ENCODE measurements at places on chromosomes 4 and X.
A peak's percentile ranks its signal among the peaks of the same experiment; 100 is the strongest.

GRCh38 chr4:132059227-132059626 lies 1089.9 kb upstream of the PCDH10 start:
- no peak for DNase-seq

DNA sequence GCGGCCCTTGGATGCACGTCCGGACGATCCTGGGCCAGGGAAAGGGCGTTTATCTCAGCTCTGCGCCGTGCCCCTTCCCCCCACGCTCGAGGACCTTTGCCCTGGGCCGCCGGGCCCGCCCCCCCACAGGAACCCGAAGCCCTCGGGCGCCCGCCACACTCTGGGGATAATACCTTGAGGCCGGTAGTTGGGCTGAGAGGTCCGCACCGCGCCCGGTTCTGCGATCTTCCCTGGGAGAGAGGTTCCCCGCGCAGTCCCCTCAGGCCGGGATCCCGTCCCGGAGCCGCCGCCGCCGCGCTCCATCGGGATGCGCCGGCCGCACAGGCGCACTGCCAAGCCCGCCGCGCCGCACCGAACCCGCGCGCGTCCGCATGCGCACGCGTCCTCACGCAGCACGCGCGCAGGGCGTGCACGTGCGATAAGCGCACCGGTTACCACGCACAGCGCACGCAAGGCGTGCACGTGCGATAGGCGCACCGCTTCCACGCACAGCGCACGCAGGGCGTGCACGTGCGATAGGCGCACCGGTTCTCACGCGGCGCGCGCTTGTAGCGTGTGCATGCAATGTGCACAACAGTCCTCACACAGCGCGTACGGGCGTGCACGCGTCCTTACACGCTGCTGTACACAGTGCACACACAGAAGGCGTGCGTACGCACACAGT lies at the start of gene MAP7D2:
TSS of gene MAP7D2 (minus strand) at position 331 of the 664 bp plus-strand sequence. CDS start at position 303, 28 bp downstream.
- DNase-seq: peak; percentile 7

DNA sequence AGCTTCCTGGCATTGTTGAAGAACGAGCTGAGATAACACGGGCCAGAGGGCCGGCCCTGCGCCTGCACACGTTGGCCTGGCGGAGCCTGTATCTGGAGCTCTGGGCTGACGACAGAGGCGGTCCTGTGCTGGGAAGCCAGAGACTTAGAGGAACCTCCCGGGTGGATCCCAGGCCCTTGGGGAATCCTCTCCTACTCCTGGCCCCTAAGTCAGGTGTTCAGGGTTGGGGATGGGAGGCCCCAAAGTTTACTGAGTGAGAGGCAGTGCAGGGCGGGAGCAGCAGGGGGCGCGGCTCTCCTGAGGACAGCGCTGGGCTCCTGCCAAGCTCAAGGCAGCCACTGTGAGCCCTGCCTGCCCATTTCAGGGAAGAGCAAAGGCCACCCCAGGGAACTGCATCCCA lies 2.5 kb upstream of the HTRA3 start:
- DNase-seq: peak; percentile 86

- DNase-seq: no peak
These were observed 7.1 kb upstream of the CENPU start for GRCh38 chr4:184740980-184741391.

DNA sequence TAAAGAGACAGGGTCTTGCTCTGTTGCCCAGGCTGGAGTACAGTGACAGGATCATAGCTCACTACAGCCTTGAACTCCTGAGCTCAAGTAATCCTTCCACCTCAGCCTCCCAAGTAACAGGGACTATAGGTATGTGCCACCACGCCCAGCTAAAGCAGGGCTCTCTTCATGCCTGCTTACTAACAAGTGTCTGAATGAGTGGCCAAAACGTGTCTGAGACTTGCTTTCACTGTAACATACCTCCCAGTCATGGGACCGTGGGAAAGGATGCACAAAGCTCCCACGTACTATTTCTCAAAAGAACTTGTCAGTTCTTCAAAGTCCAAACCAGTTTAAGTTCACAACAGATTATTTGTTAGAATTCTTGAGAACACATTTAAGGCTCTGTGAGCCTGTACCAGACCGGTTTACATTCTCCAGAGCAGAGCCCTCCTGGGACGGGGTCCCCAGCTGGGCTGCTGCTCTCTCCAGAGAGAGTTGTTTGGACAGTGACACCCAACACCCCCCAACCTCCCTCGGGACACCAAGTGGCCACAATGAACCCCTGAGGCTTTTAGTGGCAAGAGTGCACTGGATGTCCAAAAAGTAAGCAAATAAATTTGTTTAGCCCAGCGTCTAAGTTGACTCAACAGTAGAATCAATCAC lies 24.1 kb downstream of the SH3KBP1 start:
- no peak for DNase-seq

DNA sequence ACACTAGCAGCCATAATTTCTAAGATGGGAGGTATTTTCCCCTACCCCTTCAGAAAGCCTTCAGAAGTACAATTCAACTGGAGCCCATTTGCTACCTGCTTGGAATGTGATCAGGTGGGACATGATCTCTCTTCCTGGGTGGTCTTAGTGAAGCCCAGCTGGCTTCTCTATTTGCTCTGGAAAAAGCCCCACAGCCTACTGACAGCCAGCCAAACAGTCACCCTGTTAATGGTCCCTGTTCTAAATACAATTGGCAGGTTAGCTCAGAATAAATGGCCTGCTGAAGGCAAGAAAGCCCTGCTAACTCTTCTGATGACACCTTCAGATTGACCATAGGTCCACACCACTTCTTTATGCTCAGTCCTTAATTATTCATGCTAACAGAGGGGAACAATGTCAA lies 39.9 kb downstream of the HS6ST2 start:
- DNase-seq: no peak

DNA sequence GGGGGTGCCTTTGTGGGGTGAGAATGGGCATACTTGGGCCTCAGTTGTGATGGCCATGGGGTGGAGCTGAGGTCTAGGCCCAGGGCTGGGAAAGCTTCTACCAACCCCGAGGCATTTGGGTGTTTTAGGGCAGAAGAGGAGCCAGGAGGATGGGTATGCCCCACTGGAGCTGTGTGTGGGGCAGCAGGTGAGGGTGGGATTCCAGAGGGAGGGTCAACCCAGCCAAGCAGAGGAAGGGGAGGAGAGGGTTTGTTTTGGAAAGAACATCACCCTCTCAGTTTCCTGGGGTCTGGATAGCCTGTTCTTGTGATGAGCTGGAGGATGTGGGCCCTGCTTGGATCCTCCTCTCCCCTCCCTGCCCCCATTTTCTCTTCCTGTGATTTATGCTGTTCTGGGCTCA lies 620 bp downstream of the IL9R start:
- DNase-seq: peak; percentile 30

- no peak for DNase-seq
These were observed 119.2 kb upstream of the PJA1 start for GRCh38 chrX:69284491-69284890.

DNA sequence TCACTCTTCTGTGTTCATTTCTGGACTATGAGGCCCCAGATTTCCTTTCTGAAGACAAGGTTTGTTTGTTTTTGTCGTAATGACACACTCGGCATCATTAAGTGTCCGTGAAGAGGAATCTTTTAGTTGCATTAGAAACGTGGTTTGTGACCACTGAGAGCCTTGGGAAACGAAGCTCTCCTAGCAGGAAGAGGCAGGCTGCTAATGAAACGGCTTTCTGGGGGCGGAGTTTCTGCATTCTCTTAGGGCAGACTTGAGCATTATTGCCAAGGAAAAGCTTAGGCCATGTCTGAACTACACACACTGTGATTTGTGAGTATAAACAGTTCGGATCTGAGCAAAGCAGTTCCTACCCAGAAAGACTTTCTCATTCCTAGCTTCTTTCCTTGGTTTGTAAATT lies 64.0 kb downstream of the SOX3 start:
- no peak for DNase-seq

DNA sequence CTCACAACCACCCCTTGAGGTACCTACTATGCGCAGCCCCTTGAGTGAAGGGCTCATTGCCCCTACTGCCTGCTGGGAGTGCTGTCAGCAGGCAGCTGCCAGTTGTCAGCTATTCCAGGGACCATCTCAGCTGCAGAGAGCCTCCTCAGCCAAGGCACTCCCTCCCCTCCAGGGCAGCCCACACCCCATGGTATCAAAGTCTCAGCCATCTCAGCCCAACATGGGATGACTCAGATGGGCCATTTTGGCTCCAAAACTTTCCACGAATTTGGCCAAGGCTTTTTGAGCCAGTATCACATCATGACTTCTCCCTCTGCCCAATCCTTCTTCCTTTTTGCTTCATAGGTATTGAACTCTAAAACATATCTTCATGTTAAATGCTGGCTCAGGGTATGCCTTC lies 61.4 kb upstream of the MAP3K15 start:
- DNase-seq: no peak

- no peak for DNase-seq
These were observed 476.2 kb downstream of the RAB28 start for GRCh38 chr4:13007802-13008470.

GRCh38 chrX:150219374-150220185 lies 143.5 kb upstream of the MAMLD1 start:
- DNase-seq: no peak
